ENCODE measurements at places on chromosomes 6 and 20.

- DNase-seq: no peak
Observed at GRCh38 chr6:155259204-155259603, 4.6 kb upstream of the CLDN20 start.

- no peak for DNase-seq
Observed at GRCh38 chr6:169808608-169808967, 57.2 kb downstream of the ERMARD start.

DNA sequence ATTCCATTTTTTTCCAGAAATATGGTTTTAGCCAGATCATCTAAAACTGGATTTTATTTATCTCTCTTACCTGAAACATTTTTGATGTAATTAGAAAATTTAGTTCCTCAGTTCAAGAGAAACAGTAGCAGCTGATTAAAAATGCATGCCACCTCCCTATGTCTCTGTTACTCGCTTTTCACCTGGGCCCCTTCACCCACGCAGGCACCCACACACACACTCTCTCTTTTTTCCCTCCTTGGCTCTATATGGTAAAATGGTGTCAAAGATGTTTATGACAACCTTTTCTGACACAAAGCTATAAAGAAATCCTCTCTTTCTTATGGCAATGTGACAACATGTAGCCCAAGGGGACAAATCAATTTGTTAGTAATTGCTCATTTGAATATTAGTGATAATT lies 5.8 kb upstream of the SGK1 start:
- no peak for DNase-seq

DNA sequence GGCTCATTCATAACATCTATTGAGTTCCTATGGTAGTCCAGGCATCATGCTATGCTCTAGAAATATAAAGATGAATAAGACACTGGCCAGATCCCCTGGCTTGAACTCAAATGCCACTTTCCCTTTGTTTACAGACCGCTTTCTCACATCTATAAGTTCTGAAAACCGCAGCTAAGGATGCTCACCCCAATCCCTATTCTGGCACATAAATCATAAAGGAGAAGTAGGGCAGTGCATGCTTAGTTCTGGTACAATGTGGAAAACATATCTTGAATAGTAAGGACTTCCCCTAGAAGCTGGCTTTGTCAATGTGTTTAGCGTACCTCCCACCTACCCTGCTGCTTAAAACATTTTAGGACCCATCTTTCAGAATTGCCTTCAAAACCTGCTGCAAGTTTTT lies 26.4 kb downstream of the MRS2 start:
- DNase-seq: no peak

- DNase-seq: no peak
Observed at GRCh38 chr20:25198663-25199383, 3.3 kb downstream of the ENTPD6 start.

- no peak for DNase-seq
Observed at GRCh38 chr6:16967470-16967817, 134.4 kb upstream of the STMND1 start.

GRCh38 chr6:105785066-105785811 lies 300.9 kb upstream of the PRDM1 start:
- no peak for DNase-seq

Data from stimulated activated CD8-positive, alpha-beta memory T cell treated with anti-CD3 and anti-CD28 coated beads, Interleukin-7, amount 100 ng/mL, for 1 hour (primary cell).